EH (cell line): ENCODE measurements at places on chromosomes 5 and 9.

DNA sequence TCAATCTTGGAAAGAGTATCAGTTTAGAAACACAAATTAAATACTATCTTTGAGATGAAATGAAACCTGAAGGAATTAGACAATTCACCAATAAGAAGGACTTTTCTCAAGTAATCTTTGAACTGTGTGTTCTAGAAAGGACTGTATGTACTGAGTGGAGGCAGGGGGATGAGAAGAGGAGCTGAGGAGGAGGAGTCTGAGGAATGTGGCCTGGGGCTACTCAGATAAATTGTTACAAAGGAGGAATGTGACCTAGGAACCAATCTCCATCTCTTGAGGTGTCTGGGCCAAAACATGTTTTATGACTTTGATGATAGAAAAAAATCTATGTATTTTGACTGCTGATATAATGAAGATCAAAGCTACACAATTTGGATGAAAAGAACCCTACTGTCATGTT is 124.3 kb upstream of the ANKRD55 start:
- DNase-seq = peak; percentile 30

DNA sequence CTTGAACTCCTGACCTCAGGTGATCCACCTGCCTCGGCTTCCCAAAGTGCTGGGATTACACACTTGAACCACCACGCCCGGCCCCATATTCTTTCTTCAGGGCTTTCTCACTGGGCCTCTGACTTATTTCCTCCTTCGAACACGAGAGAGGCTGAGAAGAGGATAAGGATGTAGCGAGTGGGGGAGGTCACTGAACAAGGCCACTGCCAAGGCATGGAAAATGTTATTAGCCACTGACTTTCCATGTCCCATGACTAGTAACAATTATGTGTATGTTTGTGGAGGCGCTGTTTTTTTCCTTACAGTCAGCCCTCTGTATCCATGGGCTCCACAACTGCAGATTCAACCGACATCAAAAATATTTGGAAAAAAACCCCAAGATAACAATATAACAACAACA is 12.3 kb upstream of the FCHSD1 start:
- DNase-seq = no peak

DNA sequence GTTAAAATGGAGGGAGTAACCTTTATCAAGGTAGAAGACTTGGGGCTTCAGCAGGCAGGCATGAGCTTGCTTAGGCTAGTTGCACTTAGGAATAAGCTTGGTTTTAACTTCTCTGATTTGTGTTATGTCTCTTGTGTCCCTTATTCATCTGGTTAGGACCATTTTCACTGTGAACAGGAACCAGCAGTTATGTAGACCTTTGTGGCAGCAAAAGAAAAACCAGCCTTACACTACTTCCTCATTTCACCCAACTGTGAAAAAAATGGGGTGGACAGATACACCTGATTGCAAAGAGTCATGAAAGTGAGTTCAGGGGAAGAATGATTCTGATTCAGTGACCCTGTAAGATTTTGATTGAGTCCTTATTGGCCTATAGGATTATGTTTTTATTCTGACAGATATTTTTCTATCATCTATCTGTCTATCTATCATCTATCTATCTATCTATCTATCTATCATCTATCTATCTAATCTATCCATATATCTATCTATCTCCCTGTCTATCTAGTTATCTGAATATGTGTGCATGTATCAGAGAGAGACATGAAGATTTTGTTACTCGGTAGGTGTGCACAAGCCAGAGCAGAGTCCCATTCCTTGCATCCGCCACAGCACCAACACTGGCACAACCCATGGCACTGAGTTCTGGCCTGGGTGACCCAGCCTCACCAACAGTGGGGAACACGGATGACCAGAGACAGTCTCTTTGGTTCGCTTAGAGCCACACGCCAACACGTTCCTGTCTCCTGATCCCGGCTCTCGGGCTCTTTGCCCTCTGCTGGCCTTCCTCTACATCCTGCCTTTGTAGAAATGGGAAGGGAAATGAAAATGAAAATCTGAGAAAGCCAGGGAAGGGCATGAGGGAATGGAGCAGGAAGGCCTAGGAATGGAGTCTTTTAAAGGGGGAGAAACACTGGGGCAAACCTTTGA is 1.3 kb upstream of the ZNF366 start:
- DNase-seq = no peak

GRCh38 chr5:151483176-151483575 is 35.8 kb downstream of the SLC36A1 start:
- DNase-seq = no peak

GRCh38 chr5:34016750-34017149 is 8.9 kb upstream of the AMACR start:
- no peak for DNase-seq

GRCh38 chr9:37961351-37961750 is 57.4 kb upstream of the SLC25A51 start:
- DNase-seq = no peak

- DNase-seq = no peak
Observed at GRCh38 chr5:1507457-1507856, 16.3 kb downstream of the LPCAT1 start.

GRCh38 chr5:119177226-119177625 is 106.3 kb downstream of the DMXL1 start:
- DNase-seq = no peak

DNA sequence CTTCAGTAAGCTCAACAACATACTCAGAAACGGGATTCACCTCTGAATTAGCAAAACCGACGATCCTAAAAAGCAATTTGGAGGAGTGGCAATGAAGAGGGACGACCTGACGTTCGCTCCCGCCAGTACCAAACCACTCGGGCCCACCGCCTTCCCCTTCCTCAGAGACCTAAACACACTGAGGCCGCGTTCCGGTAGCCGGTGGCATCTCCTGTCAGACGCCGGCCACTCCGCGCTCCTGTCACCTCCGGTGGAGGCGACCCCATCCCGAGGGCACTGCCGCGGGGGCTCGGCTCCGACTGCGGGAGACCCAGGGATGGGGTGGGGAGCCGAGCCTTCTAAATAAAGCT is 617 bp downstream of the PPP6C start:
- peak; percentile 23 for DNase-seq

DNA sequence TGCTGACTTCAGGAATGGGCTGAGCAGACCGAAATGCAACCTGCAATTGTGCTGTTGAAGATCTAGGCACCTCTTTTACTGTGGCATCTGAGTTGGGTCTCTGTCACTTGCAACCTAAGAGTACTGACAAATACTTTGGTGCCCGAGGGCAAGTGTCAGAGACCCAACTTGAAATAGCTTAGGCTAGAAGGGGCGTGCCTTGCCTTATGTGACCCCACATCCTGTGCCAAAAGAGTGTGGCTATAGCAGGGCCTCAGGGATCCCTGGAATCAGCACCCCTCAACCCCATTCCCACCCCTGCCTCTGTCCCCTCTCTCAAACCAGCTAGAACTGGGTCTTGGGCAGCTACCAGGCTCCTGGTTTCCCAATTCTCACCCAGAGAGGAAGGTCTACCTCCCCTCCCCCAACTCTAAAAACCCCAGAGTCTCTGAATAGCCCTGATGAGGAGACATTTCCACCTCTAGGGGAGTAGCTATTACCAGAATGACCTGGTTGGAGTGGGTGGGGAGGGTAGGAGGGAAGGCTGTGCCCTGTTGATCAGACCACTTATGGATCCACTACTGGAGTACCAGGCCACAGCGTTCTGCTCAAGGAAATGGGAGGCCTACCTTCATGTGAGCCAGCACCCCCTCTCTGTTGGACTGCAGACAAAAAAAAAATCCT is 17.5 kb downstream of the RAI14 start:
- no peak for DNase-seq

GRCh38 chr5:149439899-149440542 is 60.9 kb upstream of the IL17B start:
- peak; percentile 65 for DNase-seq

DNA sequence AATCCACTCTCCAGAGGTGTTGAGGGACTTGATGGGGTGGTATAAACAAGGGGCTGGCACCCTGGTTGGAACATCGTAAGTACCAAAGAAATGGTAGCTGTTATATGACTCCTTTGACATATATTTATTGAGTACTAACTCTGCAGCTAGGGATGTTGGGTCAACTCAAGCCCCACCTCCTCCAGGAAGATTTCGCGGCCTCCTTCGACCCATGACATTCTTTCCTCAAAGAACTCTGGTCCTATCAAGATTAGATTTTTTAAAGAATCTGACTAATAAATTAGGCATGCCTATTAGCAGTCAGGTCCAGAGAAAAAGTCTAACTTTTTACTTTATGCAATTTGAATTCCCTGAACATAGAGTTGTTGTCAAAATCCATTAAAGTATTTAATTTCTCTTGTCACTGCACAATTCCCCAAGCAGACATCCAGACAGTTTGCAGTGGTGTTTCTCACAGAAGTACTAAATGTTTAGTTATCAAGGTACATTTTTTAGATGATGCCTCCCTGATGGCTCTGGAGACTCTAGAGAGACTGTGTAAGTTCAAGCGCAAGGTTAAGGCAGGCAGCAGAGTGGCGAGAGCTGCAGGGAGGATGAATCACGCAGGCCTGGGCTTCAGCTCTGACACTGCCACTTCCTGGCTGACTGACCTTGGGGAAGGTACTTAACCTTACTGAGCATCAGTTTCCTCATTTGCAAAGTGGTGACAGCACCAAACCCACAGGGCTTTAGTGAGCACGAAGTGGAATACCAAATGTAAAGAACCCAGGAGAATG is 209.6 kb downstream of the TTLL11 start:
- DNase-seq = peak; percentile 82

DNA sequence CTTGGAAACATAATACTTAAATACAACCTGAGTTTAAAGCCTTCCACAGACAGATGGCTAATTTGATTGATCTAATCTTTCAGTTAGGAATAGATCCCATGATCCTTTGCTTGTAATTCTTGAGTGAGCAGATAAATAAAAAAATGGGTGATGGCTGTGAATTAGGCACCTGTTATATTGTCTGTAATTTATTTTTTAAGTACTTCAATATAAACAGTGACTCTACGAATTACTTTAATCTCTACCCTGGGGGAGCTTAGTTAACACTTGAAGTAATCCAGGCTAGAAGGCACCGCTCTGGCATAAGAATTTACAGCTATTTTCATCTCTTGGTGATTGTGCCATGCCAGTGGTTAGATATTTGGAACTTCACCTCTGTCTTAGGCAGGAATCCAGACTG is 9.0 kb downstream of the EGFLAM start:
- no peak for DNase-seq

- no peak for DNase-seq
Observed at GRCh38 chr9:85228111-85228855, 513.5 kb downstream of the AGTPBP1 start.

DNA sequence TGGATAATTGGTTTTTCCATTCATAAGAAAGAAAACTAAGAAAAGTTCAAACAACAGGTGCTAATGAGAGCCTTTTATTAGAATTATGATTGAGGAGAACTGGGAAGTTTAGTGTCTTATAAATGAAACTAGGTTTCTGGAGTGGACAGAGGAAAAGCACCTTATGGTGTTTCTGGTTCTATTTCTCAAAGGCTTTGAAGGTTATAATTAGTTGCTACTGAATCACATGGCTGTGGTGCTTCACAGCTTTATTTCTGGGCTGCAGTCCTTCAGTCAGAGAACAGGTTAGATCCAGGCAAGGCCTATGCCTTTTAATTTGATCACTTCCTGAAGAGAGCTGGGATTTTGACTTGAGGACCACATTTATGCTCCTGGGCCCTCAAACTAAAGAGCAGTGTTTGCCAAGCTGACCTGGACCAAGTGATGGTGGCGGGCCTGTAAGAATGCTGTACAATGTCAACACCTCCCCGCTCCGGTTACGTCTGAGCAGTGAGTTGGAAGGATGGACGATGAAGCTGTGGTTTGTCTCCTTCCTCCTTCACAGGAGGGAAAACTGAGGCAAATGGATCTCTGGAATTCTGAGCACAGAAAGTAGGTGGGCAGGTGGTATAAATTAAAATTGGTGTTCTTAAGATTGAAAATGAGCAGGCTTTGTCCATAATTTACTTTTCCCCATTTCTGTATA is 56.0 kb downstream of the ZNF462 start:
- DNase-seq = no peak

GRCh38 chr5:59133764-59134261 is 550.9 kb downstream of the RAB3C start:
- DNase-seq = peak; percentile 89

DNA sequence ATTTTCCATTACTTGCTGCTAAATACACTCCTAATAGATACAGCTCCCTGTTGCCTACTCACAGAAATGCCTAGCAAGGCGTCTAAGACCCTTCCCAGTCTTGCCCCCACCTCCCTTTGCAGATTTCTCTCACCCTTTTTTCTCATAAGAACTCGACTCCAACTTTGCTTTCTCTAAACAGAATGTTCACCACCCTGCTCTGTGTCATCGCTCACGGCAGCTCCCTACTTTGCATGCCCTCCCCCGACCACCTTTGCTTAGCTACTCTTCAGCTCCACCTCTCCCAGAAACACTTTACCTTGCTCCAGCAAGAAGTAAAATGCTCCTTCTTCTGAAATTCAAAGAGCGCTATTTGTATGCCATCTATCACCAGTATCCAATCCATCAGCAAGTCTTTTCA is 15.2 kb upstream of the PPP1R2B start:
- DNase-seq = no peak

DNA sequence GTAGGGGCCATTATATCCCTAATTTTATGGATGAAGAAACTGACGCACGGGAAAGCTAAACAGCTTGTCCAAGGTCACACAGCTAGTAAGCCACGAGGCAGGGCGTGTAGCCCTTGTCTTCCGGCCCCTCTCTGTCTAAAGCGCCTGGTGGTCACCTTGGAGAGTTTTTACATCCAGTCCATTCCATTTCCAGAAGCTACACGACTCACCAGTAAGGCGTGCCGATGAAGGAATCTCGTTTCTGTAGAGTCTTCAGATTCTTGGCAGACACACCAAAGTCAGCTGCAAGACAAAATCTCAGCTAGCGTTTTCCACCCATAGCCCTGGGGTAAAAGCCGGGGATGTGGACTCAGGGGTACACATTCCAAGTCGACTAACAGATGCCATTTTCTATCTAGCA is 80.5 kb downstream of the STK10 start:
- DNase-seq = peak; percentile 99

GRCh38 chr5:55173687-55174230 is 782 bp upstream of the CDC20B start:
- DNase-seq = no peak

GRCh38 chr5:95870105-95870672 is 47.7 kb upstream of the GLRX start:
- peak; percentile 54 for DNase-seq

DNA sequence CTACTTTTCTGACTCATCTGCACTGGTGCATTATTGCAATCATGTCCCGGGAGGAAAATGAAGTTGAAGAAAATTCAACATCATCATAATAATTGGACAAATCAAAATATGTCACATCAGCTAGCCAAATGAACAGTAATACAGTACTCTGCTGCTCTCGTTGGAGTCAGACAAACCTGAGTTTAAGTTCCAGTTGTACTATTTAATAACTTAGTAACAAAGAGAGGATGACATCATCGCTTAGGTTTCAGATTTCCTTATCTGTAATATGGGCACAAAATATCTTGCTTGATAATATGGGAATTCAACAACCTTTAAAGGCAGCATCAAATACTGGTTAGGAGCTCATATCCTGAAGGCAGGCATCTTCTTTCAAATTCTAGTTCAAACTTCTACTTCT is 1248.9 kb upstream of the ACO1 start:
- DNase-seq = no peak

GRCh38 chr5:148740966-148741742 is 85.3 kb upstream of the ADRB2 start:
- peak; percentile 79 for DNase-seq

- DNase-seq = no peak
Observed at GRCh38 chr5:151591144-151591819, at the start of gene FAT2. TSS of gene FAT2 (minus strand) at chr5:151591331. CDS start at chr5:151568931, 22,400 bp downstream.
